ENCODE measurements at places on chromosomes 3 and 15.

- DNase-seq = no peak
Observed at GRCh38 chr15:79967298-79968182, 3.5 kb downstream of the BCL2A1 start.

DNA sequence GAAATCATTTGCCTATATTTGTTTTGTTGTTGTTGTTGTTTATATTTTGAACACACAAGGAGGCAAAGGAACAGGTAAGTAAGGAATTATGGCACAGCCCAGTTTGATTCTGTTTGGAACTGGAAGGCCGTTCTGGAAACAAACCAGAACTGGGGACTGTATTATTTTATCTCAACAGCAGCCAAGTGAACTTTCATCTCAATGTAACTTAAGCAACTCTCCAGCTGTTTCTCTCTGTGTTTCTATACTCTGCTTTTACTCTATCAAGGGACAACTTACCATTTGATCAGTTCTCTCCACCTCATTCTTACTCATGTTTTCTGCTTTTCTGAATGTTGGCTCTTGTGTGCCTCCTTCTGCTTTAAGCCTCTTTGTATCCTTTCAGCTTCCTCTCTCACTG lies 16.0 kb upstream of the WDR49 start:
- DNase-seq = no peak

- no peak for DNase-seq
Observed at GRCh38 chr3:58466899-58467563, 24.9 kb upstream of the KCTD6 start.

DNA sequence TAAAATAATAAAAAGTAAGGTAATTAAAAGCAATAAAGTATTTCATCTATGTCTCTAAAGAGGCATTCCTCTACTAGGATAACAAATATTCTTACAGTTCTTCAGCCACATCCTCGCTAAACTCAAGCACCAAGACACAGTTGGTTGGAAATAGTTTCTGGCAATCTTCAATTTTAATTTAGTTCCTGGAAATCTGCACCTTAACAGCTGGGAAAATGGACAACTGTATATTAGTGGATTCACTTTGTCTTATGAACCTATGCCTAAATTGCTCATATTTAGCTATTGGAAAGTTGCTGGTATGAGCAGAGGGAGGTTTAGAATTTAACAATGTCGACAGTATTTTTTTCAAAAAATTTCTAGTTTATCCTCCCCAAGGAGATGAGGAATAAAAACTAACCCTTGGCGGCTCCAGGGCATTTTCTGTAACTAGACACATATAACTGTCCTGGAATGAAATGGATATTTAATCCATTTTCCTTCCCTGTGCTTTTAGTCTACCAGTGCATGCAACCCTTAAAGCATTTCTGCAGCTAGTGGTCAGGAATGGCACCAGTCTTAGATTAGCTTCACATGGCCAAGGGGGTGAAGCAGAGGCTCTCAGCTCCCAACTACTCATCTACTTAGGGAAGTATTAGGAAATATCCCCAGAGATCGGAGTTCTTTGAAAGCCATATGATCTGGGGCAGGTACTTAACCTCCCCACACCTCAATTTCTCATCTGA lies 290.0 kb upstream of the THBS1 start:
- no peak for DNase-seq

- DNase-seq = no peak
Observed at GRCh38 chr3:184491011-184491576, 70.5 kb upstream of the EPHB3 start.

- DNase-seq = no peak
Observed at GRCh38 chr3:149122721-149123578, 6.5 kb upstream of the HPS3 start.

DNA sequence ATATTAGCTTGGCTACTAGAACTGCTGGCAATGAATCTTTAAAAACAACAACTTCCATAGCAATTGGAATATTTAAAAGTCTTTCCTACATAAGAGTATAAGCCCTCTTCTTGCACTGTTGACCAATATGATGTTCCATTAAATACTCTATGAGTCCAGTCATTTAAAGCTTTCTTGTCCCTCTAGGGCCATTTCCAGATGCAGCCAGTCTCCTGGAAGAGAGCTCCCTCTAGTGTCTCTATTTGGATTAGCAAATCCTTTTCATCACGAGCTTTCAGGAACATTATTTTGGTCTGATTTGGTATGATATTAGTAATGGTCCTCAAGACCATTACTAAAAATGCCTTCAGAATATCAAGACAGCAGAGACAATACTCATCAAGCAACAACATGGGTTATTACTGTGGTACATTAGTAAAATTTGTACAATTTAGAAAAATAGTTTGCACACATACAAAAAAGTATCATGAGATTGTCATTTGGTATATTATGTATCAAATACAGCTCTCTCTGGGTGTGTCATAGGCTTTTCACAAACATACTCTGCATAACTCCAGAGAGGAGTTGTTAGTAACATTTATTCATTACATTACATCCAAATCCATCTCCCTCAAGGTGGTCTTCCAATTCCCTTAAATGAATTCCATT lies 101.3 kb downstream of the DPH6 start:
- DNase-seq = no peak

- DNase-seq = no peak
Observed at GRCh38 chr15:58378241-58379085, 53.3 kb upstream of the LIPC start.

GRCh38 chr15:90880381-90881145 lies 3.7 kb upstream of the FES start:
- no peak for DNase-seq

DNA sequence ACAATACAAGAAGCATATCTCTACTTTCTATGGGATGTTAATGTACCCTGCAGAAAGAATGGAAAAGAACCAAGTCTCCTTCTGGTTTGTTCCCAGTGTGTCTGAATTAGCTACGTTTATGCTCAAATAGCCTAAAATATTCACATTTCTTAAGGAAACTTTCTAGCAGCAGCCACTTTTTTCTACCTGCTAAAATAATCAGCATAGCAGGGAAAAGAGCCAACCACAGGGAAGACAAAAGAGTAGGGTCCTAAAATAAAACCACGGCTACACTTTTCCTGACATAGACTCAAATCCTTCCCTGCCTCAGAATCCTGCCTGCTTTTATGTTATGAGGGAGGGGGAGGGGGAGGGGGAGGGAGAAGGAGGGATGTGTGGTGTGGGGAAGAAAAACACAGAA lies 136.7 kb downstream of the GBE1 start:
- no peak for DNase-seq

- no peak for DNase-seq
Observed at GRCh38 chr3:47097864-47098263, 66.0 kb downstream of the SETD2 start.

- DNase-seq = peak; percentile 84
Observed at GRCh38 chr3:120432150-120432860, 18.5 kb downstream of the FSTL1 start.

GRCh38 chr3:63679186-63679585 lies 26.7 kb downstream of the SNTN start:
- no peak for DNase-seq

DNA sequence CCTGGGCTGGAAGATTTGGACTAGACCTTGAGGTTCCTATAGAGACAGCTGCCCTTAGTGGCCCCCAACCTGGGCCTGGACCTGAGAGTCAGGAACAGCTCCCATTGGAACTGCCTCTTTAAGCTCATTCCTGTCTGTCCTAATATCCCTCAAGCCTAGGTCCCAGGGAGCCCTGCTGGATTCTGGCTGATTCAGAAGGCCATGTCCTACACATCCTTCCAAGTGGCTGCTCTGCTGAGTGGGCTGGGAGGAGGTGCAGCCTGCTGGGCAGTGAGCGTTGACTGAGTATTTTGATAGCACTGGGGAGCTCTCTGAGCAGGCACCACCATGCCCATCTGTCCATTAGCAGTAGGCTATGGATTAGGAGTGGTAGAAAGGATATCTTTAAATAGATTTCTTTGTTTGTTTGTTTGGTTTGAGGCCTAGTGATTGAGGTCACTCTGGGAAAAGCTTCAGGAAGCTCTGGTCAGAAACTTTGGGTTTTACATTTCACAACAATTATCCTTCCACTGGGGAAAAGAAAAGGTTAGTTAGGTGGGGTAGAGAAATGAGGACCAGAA lies 54.6 kb upstream of the ATOSA start:
- no peak for DNase-seq

DNA sequence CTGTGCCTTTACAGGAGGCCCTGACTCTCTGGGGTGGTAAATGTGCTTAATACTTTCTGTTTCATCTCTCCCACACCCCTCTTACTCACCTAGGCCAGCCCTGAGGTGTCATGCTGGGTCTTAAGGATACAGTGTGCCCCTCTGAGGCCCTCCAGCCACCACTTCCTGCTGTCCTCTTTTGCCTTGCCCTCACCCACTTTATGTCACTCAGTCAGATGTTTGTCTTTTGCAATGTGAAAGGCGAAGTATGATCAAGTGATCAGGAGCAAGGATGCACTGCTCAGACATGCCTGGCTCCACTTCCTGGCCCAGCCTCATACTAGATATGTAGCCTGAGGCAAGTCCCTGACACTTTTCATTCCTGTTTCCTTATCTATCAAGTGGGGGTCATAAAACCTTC lies 339.0 kb upstream of the NR2E3 start:
- DNase-seq = no peak

- no peak for DNase-seq
Observed at GRCh38 chr3:99167071-99167470, 265.6 kb upstream of the DCBLD2 start.

DNA sequence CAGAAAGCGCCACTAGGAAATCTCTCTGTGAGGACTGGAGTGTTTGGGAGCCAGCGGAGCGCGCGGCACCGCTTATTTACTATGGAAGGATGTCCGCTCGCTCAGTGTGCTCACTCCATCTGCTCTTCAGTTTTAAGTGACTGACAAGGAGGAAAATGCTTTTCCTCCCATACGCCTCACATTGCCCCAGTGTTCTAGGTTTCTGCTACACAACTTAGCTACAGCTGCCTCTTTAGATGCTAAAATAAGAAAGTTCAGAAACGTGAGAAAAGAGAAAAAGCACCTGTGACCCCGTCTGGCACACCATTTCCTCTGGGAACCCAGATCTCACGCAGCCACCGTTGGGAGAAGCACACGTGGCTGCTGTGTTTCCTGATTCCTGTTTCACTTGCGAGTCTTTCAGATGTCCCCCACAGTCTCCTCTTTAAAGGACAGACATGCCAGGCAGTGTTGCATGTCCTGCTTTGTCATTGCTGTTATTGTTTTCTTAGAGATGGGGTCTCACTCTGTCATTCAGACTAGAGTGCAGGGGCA lies 11.7 kb upstream of the MUSTN1 start:
- DNase-seq = no peak

DNA sequence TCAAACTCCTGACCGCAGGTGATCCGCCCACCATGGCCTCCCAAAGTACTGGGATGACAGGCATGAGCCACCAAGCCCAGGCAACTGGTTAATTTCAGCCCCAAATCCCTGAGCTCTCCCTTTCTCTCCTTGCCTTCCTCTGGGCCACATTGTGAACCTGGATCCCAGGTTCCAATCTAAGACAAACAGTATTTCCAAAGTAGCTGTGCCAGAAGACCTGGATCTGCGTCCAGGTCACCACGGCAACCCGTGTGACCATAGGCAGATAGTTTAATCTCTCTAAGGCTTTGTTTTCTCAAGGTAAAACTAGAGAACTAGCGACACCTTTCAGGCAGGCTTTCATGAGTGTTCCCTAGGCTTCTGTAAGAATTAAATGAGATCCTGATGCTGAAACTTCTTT lies 5.9 kb upstream of the RBPMS2 start:
- DNase-seq = no peak

DNA sequence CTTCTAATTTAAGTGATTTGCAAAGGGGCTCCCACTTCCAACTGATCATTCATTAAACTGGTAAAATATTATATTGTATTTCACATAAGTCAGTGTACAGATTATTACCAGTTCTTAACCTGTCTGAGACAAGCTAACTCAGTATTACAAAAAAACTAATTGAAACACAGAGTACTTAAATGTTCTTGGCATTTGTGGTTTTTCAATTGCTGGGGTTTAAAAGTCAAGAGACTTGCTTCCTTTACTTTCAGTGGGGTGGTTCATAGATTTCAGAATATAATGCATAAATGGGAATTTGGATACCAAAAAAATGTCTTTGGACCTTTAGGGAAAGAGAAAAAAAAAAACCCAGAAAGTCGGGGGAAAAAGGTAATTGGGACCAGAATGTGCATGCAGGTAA lies 85.0 kb downstream of the ATP10A start:
- DNase-seq = no peak

GRCh38 chr3:189317911-189318310 lies 146.1 kb downstream of the TPRG1 start:
- no peak for DNase-seq

- no peak for DNase-seq
Observed at GRCh38 chr3:50139718-50140423, 15.3 kb upstream of the SEMA3F start.

GRCh38 chr3:76345878-76346277 lies 560.5 kb upstream of the ZNF717 start:
- no peak for DNase-seq

GRCh38 chr3:187385296-187385695 lies 17.1 kb downstream of the RTP4 start:
- DNase-seq = no peak

DNA sequence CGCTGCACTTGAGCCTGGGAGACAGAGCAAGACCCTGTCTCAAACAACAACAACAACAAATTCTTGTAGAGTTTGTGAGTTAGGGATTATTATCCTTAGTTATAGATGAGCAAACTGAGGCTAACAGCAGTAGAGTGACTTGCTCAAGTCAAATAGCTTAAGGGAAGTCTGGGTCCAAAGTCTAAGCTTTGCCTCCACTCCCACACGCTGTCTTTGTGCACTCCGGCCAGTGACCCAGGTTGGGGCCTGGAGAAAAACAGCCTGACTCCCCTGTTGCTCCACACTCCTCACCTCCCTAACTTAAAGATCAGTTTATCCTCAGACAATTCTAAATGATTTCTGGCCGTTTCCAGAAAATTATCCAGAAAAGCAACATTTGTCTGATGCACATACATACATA lies 9.2 kb upstream of the SIN3A start:
- no peak for DNase-seq

GRCh38 chr3:186319945-186320344 lies 42.1 kb downstream of the DGKG start:
- DNase-seq = no peak

DNA sequence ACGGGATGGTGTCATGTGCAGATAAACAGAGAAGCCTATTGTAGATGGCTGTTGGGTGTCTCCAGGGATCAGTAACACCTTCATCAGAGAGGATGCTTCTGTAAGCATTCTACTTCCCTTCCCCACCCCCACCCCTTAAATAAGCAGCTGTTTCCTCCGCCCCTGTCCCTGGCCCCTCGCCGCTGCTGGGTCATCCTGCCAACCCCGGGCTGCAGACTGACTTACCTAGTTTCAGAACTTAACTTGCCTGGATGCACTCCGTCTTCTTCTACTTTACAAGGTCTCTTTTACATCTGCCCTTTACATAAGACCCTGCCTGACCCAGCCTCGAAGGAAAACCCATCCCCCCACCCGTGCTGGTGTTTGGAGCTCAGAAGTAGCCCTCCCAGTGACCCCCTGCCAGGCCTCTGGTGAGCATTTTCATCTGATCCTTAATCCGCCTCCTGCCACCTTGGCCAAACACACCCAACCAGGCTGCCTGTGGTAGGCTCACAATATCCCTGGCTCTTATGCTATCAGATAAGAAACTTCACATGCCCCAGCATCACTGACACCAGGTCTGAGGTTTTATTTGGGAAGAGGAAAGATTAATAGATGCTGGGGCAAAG lies 103.0 kb upstream of the HES1 start:
- no peak for DNase-seq

- no peak for DNase-seq
Observed at GRCh38 chr15:96790004-96790403, 459.5 kb downstream of the NR2F2 start.
